Mesendoderm (in vitro differentiated cells): ENCODE measurements at places on chromosomes 13 and 19.

DNA sequence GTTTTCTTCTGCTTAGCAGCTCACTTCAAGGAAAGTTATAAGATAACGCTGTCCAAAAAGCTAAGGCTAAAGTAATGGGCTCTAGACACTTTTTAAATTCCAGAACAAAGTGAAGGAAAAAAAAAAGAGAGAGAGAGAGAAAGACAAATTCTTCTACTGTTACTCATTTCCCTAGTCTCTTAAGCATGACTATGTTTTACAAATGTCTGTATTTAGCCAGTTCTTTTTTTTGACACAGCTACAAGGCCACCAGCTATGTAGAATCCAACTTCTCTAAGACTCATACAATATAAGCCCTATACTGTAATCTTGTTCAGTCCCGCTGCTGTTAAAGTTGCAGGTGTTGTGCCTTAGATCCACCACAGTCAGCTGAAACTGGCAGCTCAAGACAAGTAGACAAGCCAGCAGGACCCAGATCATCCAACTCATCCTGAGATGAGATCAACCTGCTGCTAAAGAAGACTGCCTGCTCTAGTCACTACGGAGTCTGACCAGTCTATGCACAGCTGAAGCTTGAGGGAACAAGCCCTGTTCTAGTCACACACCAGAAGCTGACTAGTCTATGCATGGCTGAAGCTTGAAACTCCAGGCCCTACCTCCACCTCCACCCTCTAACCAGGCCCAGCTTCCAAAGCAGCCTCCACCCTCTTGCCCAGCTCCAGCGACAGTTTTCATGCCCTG, 10.3 kb upstream of the ZNF83 start:
- no peak for DNase-seq

DNA sequence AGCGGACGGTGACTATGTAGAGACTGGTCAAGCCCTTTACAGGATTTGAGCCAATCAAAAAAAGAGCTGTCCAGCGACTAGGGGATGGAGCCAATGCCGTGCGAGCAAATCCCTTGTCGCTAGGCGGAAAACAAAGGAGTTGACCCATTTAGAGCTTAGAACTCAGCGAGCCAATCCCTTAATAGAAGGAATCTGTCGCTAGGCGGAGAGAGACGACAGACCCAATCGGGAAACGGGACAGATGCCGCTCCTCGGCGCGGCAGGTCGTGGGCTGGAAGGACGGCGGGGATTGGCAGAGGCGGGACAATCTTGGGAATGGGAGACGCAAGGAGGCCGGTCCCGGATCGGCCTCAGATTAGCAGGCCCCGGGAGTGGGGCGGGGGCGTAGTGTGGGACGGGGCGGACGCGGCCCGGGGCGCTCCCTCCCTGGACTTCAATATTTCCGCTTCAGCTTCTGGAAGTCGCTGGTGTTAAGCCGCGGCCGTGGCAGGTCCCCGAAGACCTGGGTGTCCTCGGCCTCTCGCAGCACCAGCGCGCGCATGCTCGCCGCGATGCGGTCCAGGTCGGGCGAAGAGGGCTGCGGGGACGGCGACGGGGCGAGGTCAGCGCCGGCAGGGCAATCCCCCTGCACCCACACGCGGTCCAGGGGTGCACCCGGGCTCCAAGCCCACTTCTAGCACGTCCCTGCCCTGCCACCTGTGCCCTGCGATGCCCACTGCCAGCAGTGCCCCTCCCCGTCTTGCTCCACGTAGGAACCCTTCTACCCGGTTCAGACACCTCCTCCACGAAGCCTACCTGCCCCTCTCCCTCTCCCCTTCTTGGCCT, 2.3 kb upstream of the PNKP start:
- DNase-seq: peak; percentile 100

- DNase-seq: no peak
Observed at GRCh38 chr19:29896802-29897201, 45.2 kb upstream of the URI1 start.

GRCh38 chr19:28508666-28509065, 704.3 kb downstream of the UQCRFS1 start:
- DNase-seq: no peak

- DNase-seq: no peak
Observed at GRCh38 chr19:16397791-16398529, 73.3 kb downstream of the KLF2 start.

- peak; percentile 11 for DNase-seq
Observed at GRCh38 chr19:28883241-28883693, 329.7 kb downstream of the UQCRFS1 start.

DNA sequence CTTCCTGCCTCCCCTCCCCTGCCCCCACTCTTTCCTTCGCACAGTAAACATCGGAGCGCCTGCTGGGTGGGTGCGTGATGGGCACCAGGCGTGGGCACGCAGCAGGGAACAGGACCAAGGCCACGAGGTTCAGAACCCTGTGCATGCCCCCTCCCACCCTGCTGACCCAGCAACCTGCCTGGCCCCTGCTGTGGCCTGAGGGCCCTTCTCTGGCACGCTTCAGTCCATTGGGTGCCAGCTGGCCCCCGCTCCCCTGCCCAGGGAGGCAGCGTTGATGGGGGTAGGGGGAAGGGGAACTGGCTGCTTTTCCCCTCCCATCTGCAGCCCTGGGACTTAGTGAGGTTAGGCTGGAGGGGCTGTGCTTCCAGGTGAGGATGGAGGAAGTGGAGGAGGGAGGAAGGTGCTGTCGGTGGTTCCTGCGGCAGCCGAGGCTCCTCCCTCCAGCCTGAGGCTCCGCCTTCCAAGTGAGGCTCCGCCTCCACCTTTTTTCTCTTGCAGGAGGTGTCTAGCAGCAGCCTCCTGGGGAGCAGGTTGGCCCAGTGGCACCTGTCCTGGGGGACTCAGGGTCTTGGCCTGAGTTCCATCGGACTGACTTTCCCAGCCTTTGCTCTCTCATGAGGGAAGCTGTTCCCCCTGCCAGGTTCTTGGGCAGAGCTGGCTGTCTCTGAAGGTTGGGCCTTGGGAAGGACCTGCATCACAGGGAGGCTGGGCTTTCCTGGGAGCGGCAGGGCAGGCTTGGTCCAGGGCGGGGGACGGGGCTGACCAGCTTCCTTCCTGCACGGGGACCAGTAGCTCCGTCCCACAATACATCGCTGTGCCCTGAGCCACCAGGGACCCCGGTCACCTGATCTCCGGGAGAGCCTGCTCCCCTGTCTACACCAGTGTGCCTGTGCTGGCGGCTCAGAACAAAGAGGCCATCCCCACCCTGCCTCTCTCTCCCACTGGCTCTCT, 7.3 kb downstream of the PIAS4 start:
- DNase-seq: peak; percentile 45

DNA sequence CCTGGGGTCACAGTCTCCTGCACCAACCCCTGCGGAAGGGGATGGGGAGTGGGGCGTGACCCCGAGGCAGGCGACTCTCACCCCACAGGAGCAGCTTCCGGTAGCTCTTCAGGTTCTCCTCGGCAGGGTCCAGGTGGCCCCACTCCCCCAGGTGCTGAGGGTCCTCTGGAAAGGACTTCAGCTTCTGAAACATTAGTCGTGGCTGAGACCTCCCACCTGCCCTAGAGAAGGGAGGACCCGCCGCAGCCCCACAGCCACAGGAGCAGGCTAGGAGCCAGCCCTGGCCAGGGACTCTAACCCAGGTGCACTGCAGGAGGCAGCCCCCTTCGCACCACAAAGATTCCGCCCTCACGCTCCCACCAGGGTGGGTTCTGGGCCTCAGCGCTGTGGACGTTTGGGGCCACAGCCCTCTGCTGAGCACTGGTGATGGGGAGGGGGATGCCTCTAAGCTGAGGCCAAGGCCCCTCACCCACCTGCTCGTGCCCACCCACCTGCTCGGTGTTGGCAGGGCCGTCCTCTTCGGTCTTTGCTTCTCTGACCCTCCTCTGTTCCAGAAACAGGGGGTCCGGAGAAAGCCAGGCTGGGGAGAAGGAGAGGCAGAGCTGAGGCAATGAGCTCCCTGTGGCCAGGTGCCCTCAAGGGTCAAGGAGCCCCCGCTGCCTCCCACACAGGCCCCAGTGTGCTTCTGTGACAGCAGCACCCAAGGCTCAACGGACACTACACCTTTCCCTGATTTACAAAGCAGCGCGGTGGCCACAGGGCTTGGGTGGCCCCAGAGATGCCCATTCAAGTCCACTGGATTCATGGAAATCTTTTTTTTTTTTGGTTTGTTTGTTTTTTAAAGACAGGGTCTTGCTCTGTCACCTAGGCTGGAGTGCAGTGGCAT, 11.0 kb downstream of the ZSCAN18 start:
- DNase-seq: no peak

DNA sequence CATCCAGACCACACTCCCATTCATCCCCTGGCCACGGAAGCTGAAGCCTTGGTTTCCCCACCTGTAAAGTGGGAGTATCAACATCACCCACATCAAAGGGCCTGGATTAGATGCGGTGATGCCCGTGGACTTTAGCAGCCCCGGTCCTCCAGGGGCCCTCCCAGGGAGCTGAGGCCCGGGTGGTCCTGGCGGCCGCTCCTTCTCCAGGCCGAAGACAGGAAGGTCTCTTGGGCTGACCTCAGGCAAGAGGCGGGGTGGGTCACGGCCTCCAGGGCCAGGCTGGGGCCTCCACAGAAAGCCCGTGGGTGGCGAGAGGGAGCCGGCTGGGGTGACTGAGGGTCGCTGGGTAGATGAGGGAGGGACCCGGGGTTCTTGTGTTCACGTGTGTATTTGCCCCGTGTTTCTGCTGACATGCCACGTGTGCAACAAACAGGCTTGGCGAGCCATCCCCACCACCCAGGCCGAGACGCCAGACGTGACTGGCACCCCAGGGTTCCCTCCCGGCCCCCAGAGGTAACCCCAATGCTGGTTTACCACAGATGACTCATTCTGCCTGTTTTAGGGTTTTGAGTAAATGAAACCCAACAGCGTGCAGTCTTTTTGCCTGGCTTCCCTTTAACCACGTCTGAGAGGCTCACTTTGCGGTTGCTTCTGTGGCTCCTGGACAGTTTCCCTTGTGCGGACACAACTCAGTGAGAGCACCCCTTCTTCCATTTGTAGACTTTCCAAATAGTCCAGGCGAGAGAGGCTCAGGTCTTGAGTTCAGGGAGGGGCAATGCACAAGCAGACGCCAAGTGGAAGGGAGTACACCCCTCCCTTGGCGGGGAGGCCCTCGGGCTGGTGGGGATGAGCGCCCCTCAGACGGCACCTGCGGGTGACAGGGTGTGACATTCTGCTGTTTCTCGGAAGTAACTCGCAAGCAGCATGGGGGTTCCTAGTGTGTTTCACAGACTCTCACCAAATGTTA, 42.9 kb downstream of the C13orf46 start:
- no peak for DNase-seq

DNA sequence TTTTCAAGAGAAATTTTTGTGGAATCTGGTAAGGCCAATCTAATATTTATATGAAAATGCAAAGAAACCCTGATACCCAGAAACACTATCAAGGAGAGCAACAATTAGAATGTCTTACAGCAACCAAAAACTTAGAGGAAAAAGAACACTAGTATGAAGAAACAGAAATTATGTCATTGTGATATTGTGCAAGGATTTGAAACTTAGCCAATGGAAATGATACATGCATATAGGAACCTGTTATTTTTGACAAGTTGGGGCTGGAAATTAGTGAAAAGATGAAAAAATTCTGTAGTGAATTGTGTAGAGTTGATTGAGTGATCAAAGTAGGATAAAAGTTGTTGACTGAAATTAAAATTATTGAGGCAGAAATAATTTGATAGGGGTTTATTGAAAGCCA, 792.6 kb upstream of the SLITRK6 start:
- no peak for DNase-seq

DNA sequence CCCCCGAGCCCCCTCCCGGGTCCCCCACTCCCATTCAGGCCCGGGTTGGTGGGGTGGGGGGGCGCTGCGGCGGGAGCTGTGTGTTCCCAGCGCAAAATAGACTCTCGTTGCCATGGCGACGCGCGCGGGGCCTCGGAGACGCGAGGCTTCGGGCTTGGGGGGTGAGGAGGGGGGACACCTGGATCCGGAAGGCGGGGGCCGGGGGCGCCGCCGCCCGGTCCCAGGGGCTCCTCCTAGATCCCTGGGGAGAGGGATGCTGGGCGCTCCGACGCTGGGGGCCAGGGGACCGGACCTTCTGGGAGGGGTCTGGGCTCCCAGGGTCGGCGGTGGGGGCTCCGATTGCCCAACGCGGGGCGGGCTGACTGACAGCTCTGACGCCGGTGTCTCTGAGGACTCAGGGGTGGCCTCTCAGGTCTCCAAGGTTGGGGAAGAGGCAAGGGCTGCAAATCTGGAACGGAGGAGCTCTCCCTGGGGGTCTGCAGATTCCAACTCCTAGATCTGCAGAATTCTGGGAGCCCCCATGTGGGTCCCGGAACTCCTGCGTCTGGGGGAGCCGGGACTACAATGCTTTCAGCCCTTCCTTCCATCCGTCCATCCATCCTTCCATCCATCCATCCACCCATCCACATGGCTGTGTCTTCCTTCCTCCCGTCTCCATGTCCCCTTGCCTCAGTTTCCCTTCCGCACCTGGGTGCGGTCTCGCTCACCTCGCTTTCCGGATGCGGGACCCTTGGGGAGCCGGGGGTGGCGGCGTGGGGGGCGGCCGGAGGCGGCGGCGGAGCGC, 9.1 kb upstream of the SHISA7 start:
- no peak for DNase-seq

DNA sequence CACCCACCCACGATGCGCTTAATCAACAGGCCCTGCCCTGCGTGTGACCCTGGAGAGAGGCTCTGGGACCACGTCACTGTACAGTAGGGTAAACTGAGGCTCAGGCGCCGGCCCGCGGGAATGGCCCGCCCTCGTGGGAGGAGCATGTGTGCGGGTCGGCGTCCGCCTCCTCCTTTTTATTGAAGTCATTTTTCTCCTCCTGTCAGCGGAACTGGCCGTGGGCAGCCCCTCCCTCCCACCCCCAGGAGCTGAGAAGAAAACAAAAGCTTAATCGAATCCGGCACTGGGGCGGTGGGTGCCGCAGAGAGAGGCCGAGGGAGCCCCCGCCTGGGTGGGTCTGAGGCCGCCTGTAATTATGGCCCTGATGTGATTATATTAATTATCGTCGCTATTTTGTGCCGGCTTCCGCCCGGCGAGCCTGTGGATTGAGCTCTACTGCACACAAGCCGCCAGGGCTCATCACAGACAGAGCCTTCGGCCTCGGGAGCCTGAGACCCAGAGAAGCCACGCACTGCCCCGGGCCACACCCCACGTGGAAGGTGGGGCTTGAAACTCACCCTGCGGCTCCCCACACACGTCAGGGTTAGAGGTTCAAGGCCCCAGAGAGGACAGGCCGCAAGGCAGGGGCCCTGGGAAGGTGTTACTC, 7.0 kb downstream of the C2CD4C start:
- no peak for DNase-seq

- DNase-seq: no peak
Observed at GRCh38 chr13:49419276-49419675, 24.6 kb downstream of the CAB39L start.

DNA sequence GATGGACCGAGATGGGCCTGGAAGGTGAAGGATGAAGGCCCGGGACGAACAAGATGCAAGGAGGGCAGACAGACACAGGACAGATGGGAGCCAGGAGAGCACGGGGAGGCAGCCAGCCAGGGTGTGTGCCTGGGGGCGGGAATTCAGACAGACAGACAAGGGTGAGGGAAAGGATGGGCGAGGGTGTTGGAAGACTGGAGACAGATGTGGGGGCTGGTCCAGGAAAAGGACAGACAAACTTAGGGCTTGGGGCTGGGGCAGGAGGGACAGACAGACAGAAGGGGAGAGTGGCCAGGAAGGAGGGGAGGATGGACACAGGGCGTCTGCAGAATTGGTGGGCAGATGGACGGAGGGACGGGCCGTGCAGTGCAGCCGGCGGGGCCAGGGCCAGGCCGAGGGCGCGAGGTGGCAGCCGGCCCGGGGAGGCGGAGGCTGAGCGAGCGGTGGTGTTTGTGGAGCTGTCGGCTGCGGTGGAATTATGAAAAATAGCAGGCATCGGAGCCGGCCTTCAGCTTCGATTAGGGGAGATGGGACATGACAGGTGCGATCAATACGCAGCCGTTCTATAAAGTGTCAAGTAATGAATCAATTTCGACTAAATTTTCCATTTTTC, 4.6 kb upstream of the ERFL start:
- DNase-seq: no peak

GRCh38 chr19:50365434-50366306, at the start of gene NAPSA:
NAPSA (minus strand) TSS chr19:50365639; CDS start chr19:50365621, 18 bp downstream.
- no peak for DNase-seq
